ENCODE measurements at places on chromosomes 3 and 15.

DNA sequence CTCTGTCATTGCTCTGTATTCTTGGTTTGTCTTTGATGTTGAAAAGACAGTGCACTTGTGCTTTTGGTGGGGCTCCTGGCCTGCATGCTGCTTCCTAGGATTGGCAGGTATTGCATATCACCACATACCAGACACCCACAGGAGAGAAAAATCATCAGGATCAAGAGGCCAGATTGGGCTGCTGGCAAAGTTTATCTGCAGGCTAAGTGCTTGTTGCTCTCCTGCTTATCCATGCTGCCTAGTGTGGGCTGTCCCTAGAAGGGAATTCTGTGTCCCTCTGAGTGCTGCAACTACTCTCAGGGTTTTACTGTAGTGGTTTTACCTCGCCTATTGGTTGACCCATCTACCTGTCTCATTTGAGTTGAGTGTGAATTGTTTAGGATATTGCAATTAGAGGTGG, 833 bp upstream of the SLC22A13 start:
- DNase-seq = no peak

GRCh38 chr3:38163841-38164642, 1.3 kb upstream of the OXSR1 start:
- DNase-seq = no peak

- no peak for DNase-seq
These were observed 25.5 kb upstream of the CSPG4 start for GRCh38 chr15:75738014-75738646.

DNA sequence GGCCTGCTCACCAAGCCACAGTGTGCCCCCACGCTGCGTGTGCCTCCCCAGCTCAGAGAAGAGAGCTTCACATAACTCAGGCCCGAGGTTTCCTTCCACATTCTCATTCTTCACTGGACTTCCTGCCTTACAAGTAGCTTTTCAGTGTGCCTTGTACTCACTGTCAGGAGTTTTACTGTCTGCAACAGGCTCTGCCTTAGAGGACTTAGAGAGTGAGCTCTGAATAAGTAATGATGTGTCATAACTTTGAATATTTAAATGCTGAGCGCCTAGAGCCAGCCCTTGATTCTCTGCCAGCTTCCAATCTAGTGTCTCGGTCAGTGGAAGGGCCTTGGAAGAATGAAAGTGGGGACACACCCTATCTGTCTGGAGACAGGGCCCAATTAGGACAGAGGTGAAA, 41.8 kb downstream of the ITGB5 start:
- no peak for DNase-seq

- DNase-seq = peak; percentile 10
These were observed 8.9 kb upstream of the MAP3K13 start for GRCh38 chr3:185353823-185354614.

DNA sequence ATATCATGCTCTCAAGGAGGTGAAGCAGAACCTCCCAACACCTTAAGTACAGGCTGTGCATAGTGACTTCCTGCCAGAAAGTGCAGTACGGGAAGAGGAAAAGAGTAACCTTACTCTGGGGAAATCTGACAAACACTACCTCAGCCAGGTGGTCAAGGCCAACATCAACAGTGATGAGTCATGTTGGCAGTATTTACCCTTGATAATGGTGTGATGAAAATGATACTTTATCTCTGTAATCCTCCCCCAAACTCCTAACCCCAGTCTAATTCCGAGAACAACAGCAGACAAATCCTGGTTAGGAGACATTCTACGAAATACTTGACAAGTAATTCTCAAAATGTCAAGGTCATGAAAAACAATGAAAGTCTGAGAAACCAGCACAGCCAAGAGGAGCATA, 26.5 kb downstream of the ANKDD1A start:
- no peak for DNase-seq

DNA sequence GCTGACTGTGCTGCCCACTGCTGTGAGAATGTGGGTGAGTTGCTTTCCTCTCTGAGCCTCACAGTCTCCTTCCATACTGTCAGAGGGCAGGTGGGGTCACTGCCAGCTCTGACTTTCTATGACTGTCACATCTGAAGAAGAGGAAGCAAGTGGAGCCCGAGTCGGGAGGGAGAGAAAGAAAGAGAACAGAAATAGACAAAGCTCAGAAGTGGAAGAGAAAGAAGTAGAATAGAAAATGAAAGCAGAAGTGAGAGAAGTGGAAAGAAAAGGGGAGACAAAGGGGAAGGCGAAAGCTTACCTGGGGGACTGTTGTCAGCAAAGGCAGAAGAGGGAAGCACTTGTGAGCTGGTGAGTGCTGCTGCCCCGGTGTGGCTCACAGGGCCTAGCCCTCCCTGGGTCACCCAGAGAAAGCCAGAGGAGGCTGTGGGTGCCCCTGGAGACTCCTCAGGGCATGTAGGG, 57.9 kb downstream of the EPHB1 start:
- DNase-seq = no peak

GRCh38 chr3:66297260-66297873, 76.6 kb downstream of the SLC25A26 start:
- no peak for DNase-seq

DNA sequence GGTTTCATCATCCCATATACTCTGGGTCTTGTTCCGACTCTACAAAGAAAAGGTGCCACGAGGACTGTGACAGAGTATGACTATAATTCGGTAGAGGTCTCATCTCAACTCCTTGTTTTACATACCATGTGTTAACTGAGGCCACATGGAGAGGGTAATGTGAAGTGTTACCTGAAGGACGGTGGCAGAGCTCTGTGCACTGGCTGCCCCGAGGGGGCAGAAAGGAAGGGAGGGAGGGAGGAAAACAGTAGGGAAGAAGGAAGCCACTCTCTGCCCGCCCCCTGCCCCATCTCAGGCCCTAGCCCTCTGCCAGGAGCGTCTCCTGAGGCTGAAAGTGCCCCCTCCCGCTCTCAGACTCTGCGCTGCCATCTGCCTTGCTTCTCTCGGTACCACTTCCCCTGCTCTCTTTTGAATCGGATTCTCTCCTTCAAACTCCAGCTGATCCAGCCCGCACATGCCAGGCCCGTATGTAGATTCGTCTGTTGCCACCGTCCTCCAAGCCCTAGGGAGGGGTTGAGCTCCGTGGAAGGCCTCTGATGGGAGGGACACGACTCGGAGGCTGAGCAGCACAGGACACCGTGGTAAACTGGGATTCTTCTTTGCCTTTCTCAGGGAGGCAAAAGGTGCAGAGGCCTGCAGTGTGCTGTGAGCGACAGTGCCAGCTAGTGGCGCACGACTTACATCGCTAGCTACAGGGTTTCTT, 70.5 kb upstream of the ATP10A start:
- DNase-seq = peak; percentile 25

GRCh38 chr15:99095626-99096025, 9.3 kb upstream of the SYNM start:
- DNase-seq = no peak

GRCh38 chr3:70298385-70298784, 14.1 kb downstream of the MDFIC2 start:
- no peak for DNase-seq

DNA sequence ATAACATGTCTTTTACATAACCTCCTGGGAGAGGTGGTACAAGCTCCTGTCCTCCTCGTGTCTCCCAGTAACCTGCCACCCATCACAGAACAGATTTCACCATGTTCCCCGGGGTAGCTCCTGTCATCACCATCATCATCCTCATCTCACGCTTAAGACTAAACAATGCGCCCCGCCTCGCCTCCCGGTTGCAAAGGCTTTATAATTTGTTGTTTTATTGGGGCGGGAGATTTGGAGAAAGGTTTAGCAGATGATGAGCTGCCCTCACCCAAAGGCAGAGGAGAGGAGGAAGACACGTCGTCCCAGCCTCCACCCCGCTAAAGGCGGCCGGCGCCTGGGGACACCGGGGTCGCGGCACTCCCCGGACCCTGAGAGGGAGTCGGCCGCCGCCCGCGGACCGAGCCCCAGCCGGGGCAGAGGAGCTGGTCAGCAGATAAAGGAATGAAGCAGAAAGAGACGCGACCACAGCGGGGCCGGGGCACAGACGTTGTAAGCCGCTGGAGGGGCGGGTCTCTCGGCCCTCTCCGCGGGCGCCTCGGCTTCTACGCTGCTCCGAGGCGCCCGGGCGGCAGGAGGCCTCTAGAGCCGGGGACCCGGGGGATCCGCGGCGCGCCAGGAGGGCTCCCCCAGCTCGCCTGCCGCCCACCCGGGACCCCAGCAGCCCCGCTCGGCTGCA, 589 bp downstream of the HERC1 start:
- no peak for DNase-seq

DNA sequence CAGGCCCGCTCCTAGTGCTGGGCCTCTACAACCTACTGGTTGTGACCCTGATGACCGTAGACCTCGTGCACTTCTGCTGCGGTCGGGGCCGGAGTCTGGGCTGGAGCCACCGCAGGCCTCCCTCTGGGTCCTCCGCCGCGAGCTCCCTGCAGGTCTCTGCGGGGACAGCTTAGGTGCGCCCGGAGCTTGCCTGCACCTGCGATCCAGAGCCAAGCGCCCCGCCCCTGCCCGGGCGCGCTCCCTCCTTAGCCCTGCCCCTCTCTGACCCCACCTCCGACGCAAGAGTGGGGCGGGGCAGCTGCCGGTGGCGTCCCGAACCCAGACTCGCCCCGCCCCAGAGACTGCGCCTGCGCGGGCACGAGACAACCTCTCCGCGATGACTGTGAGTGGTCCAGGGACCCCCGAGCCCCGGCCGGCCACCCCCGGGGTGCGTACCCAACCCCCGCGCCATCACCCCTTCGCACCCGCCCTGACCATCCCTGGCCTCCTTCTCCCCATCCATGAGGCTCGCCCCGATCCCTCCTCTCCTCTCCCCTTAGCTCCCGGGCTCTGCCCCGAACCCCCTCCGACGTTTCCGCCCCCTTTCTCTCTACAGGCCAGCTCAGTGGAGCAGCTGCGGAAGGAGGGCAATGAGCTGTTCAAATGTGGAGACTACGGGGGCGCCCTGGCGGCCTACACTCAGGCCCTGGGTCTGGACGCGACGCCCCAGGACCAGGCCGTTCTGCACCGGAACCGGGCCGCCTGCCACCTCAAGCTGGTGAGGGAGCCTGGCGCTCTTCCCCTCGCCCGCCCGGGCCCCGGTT, at the start of gene UNC45A:
Gene UNC45A (plus strand): TSS at position 337 of the 803 bp plus-strand sequence. CDS start 40 bp downstream, at position 377.
- peak; percentile 90 for DNase-seq

GRCh38 chr3:5023777-5024346, 44.6 kb downstream of the BHLHE40 start:
- DNase-seq = no peak

DNA sequence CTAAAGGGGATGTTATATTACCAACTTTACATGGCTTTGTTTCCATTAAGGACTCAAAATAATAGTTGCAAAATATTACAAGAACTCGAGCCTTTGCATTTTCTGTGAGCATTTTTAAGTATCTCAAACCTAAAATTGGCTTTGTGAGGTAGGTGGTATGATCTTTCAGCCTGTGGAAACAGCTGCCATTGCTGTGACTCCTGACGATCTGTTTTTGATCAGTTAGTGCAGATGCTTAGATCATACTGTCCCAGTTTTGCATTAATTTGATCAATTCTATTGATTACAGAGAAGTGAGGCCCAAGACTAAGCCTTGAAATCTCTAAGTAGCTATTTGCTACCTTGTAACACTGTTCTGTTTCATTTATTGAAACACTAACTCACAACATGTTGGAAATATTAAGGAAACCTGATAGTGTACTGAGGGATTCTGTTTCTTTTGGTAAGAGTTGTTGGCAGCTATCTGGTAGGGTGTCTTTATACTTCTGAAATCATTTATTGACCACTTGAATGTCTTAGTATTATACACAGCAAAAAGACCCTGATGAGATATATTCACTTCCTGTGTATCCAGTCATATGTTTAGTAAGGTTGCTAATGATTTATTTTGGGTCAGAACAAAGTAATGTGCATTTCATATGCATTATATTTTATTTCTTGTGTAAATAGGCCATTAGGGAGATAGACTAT, 14.8 kb downstream of the SKIL start:
- DNase-seq = no peak

- no peak for DNase-seq
These were observed 171.8 kb downstream of the WDR76 start for GRCh38 chr15:43998607-43999006.

- DNase-seq = no peak
These were observed 17.3 kb upstream of the HDAC11 start for GRCh38 chr3:13462822-13463221.

- no peak for DNase-seq
These were observed 165.6 kb downstream of the ATP8B4 start for GRCh38 chr15:49953421-49953820.

- no peak for DNase-seq
These were observed 143.6 kb upstream of the UBE2E1 start for GRCh38 chr3:23662079-23662617.

DNA sequence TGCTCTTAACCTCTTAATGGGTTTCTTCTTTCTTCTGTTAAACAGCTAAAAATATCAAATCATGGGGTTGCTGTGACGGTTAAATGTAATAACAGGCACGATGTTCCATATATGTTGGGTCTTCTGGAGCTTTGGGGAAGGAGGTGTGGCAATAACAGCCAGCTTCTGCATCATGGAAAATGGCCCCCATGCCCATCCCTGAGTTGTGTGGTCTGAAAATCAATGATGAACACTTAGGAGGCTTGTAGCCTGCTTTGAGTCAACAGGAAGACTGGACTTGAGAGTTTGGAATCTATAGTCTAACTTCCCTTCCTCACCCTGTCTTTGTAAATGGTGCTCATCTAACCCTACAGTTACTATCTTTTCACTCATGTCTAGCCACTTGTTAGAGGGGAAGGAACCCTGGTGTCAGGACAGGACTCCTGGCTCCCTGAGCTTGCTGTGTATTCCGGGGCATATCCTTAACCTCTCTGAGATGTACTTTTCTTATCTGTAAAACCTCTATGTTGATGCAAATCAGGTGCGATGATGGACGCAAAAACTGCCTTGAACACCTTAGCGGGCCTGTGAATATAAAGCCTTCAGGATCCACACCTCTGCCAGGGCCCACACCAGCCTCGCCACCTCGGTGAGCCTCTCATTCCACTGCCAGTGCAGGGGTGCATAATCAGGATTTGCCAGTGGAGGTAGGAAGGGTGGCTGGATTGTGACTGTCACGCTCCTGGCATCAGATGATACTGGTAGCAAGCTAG, 27.5 kb downstream of the SMAD3 start:
- no peak for DNase-seq

DNA sequence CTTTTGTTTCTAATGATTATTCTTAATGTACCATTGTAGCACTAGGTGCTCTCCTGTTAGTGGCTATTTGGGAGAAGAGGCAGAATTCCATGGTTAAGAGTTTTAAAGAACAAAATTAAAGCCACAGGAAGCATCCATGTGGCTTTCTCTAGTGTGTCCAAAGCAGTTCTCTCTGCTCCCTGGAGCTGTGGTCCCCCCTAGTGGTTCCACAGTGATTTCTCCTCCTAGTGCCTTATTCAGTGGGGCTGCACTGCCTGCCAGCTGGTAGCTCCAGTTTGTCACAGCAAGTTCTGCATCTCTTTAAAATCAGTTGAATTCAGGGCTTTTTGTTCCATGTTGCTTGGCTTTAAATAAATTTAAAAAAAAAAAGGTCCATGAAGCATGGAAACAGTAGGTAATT, 39.6 kb upstream of the FAM98B start:
- DNase-seq = no peak

DNA sequence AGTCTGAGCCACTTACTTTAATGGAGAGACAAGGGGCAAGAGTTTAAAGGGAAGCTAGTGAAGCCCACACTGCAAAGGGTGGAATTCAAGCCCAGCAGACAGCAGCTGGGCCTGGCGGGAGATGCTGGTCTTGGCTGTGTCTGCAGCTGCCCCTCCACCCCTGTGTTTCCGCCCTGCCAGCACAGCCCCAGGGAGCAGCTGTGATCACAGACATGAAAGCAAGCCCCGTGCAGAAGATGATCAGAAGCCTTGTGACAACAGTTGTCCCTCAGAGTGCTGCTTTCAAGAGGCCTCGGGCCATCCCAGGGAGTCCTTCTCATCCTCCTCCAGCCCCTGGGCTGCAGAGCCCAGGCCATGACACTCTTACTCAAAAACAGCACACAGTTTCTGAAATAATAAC, 24.1 kb upstream of the SLC6A1 start:
- no peak for DNase-seq
